BJ (cell line): ENCODE measurements at places on chromosomes 1 and 21.

DNA sequence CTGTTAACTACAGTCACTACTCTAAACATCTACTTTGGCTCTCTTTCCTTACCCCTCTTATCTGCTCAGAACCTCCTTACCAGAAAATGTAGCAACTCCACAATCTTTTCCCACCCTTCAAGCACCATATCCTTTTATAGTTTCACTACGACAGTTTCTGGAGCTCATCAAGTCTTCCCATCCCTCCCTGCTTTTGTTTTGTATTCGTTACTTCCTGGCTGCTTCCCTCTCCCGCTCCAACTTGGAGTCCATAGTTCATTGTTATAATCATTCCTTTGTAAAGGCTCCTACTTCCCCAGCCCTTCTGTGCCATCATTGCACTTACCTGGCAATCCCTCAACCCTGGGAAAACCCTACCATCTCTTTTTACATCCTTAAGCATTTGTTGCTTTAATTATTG is 18.0 kb downstream of the MPZL1 start:
- DNase-seq, result no peak

- DNase-seq, result no peak
Observed at GRCh38 chr21:17646790-17647189, 34.1 kb upstream of the BTG3 start.

DNA sequence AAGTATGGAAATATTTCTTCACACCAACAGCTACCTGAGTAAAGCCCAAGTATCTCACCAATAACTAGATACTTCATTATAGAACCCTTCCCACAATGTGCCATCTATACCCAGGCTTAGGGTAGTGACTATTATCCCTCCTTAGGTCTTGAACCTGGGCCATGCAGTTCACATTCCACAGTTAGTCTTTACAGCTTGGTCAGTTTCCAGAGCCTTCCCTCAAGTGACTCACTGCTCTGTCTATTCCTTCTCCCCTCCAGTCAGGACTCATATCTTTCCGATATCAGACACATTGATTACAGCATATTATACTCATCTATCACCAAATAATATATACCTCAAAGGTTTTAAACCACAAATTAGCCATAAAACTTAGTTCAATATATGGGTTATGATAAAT is 23.6 kb downstream of the VAMP4 start:
- no peak for DNase-seq

DNA sequence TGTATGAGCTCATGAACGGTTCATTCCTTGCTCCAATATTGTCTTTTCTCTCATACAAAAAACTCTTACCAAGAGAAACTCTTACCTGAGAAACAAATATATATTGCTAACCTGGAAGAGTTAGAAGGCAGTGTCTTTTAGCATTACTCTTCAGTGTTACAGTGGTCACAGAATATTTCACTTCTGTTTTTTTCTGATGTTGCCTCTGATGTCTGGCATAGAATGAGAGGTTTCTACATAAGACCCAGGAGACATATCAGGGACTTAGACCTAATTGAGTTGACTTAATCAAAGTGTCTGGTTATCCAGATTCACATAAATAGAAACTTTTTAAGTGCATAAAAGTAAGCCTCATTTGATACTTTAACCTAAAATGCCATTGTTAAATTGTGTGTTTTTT is 923.8 kb downstream of the TTLL7 start:
- DNase-seq, result no peak

DNA sequence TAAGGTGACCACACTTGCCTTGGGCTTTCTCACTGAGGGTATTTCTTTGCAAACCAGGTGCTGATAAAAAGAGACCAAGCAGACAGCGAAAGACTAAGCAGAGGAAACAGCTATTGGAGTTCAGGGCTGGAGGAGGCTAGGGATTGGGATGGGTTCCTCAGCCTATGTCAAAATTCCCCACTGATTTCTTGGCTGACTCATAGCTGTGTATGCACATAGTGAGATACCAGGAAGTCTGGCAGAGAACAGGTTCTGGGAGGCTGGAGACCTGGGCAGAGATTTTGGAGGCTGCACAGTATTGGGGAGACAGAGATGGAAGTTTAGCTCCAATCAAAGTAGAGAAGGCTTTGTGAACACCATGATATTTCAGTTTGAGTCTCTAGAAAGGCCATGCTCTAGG is 25.3 kb downstream of the YARS1 start:
- DNase-seq, result no peak
